Stimulated activated CD4-positive, alpha-beta T cell treated with anti-CD3 and anti-CD28 coated beads, Interleukin-15, amount 100 ng/mL, for 24 hours (primary cell): ENCODE measurements at places on chromosomes 2 and 18.

DNA sequence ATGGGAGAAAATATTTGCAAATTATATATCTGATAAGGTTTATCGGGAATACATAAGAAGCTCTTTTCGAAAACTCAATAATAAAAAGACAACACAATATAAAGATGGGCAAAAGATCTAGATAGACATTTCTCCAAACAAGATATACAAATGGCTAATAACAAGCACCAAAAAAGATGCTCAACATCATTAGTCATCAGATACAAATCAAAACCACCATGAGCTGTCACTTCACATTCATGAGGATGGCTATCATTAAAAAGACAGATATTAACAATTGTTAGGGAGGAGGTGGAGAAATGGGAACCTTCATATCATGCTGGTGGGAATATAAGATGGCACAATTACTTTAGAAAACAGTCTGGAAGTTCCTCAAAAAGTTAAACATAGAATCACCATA lies 48.1 kb downstream of the HS1BP3 start:
- no peak for DNase-seq

GRCh38 chr2:105584435-105585010 lies 160.2 kb upstream of the NCK2 start:
- no peak for DNase-seq

DNA sequence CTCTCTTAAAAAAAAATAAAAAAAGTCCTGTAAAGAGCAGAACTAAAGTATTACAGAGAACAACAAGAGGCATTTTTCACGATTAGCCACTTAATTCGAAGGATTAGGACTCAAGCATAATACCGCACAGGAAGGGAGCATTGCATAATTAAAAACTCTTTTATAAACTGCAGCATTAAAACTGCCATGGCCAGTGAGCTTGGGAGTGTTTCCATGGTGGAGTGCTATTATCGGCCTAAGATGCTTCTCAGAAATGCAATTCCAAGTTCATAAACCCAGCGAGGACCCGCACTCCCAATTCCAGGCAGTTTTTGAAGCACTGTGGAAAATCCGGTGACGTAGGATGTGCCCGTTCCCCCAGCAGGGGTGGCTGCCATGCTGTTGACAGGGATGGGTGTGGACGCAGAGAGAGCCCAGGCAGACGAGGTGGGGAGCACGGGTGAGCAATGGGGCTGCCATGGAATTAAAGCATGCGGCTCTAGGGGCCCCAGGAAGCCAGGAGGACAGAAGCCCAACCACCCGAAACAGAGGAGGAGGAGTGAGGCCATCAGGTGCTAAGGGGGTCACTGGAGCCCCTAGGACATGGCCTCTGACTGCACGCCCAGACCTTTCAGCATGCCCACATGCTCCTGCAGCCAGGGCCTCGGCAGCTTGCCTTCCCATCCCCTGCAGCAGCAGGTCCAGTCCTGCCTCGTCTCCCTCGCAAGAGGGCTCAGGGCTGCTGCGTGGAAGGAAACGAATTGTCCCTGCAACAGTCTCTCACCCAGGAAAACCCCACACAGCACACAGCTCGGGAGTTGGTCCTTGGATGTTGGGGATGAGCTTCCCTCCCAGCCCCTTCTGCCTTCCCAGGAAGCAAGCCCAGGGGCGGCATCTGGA lies 233.4 kb downstream of the NDUFA10 start:
- DNase-seq = no peak

DNA sequence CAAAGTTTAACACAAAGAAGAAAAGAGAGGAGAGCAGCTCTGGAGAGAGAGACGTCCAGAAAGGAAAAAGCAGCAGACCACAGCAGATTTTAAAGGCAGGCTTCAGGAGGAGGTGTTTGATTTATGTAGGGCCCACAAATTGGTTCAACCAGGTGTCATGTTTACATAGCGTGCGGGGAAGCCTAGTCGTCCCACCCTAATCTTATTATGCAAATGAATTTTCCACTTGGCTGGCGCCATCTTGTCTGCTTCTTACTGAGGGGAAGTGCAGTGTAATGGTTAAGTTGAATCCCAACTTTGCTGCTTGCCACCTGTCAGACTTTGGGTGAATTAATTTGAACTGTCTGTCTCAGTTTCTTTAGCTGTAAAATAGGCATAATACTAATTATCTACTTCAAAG lies 282.4 kb upstream of the CYRIA start:
- DNase-seq = no peak

GRCh38 chr18:35267161-35267651 lies 22.8 kb downstream of the ZSCAN30 start:
- DNase-seq = peak; percentile 72

DNA sequence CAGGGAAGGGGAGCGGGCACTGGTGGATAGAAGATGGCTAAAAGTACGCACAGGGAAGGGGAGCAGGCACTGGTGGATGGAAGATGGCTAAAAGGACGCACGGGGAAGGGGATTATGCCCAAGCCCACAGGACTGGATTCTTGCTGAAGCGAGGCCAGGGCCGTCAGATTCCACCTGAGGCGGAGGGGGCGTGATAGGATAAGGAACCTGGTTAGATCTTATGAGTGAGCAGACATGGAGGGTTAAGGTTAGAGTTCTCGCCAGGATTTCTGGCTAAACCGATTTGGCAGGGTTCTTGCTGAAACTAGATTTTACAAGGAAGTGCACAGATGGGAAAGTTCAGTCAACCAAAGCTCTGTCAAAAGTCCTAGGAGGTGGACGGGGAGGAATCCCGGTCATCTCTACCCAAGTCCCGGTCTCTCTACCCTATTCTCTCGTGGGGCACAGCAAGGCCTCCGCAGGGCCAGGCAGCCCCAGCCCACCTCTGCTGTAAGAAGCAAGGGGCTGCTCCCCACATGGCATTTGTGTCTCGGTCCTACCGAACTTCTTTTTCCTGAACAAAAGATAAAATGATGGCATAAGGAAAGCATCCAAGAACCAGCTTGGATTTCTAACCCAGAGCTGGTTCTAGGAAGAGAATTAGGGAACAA lies 140.8 kb downstream of the PTGR3 start:
- DNase-seq = no peak

GRCh38 chr18:76491776-76492668 lies 3.0 kb downstream of the ZNF516 start:
- DNase-seq = peak; percentile 56

DNA sequence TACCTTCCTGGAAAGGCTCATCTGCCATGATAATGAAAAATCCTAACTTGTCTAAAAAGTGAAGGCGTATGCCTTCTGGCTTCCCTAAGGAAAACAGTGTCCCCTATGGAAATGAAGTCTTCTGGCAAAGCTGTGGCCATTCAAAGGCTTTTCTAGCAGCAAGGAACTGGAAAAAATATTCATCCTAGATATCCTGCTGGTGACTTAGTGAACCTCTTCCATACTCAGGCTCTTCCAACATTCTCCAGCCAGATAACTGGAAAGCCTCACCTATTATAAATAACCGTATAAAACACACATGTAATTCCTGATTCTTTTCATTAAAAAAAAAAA lies 84.7 kb downstream of the RBMS1 start:
- no peak for DNase-seq

- DNase-seq = no peak
These were observed 10.2 kb downstream of the ZNF514 start for GRCh38 chr2:95149397-95149984.

- no peak for DNase-seq
These were observed 667.6 kb downstream of the STK39 start for GRCh38 chr2:167579826-167580225.

DNA sequence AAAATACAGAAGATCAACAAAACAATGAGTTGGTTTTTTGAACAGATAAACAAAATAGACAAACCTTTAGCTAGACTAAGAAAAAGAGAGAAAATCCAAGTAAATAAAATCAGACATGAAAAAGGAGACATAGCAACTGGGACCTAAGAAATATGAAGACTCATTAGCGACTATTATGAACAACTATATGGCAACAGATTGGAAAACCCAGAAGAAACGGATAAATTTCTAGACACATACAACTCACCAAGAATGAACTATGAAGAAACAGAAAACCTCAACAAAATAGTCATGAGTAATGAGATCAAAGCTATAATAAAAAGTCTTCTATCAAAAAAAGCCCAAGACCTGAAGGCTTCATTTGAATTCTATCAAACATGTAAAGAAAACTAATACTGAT lies 59.3 kb downstream of the EPB41L3 start:
- no peak for DNase-seq

GRCh38 chr2:185676316-185676715 lies 62.3 kb upstream of the FSIP2 start:
- no peak for DNase-seq

DNA sequence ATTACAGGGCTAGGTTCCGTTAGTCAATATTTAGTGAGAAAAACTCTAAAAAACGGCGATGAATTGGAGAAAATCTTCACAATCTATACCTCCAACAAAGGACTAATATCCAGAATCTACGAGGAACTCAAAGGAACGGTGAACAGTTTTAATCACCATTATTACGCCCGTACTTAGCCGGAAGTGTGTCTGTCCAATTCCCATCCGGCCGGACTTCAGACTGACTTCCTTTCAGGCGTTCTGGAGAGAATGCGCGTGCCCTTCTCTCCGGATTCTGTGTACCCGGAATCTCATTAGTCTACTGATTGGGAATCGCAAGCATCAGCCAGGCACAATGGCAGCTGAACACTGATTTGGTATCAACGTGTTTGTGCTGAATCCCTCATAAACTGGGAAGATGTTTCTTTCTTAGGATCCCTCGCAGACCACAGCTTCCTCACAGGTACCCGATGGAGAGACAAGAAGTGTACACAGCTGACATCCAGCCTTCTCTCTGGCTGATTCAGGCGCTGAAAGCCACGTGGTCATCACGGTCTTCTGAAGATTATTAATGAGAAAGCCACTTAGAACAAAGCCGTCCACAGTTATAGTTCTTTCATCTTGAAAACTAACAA lies 239.9 kb downstream of the ZNF516 start:
- no peak for DNase-seq

DNA sequence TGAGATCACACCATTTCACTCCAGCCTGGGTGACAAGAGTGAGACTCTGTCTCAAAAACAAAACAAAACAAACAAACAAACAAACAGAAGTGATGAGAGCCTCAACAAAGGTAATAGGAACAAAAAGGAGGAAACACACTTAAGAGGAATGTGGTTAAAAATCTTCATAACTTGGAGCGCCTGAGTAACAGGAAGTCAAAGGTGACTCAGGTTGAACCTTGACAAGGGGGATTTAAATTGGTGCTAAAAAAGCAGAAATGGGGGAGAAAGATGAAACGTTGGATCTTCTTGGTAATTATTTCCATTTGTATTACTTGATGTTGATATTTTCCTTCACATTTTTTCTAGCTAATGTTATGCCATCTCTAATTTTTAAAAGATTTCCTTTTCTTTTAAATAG lies 318.5 kb upstream of the TCF4 start:
- no peak for DNase-seq

- no peak for DNase-seq
These were observed 106.5 kb upstream of the MAP3K20 start for GRCh38 chr2:172969166-172969565.

DNA sequence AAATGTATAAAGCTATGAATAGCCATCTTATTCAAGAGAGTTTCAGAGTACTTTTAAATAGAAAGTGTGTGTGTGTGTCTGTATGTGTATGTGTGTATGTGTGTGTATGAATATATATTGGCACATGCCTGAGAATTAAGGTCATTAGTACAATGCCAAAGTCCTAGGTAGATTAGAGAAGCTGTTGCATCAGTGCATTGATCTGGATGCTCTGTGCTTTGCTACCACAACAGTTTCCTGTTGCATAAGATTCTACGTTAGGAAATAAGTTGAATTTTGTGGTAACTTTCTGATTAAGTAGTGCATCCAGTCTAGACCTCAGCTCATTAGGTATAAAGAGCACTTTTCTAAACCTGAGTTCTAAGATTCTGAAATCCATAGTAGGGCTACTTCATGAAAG lies 1102.8 kb upstream of the KLHL29 start:
- DNase-seq = no peak

DNA sequence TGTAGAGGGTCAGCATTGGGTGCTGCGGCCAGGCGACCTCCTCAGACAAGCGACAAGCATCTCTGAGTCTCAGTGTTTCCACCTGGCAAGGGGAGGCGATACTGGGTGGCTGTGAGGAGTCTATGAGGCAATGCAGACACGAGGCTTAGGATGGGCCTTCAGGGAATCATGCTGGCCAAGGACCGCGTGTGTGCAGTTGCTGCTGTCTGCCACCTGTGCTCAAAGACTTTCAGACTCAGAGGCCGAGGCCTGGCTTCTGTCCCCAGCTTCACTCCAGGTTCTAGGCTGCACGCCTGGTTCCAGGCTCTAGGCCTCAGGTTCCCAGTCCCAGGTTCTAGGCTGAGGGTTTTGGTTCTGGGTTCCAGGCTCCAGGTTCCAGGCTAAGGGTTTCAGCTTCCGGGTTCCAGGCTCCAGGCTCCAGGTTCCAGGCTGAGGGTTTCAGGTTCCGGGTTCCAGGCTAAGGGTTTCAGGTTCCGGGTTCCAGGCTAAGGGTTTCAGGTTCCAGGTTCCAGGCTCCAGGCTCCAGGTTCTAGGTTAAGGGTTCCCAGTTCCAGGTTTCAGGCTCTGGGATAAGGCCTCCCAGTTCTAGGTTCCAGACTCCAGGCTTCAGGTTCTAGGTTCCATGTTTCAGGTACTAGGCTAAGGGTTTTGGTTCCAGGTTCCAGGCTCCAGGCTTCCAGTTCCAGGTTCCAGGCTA lies 14.8 kb downstream of the LRRFIP1 start:
- DNase-seq = no peak

DNA sequence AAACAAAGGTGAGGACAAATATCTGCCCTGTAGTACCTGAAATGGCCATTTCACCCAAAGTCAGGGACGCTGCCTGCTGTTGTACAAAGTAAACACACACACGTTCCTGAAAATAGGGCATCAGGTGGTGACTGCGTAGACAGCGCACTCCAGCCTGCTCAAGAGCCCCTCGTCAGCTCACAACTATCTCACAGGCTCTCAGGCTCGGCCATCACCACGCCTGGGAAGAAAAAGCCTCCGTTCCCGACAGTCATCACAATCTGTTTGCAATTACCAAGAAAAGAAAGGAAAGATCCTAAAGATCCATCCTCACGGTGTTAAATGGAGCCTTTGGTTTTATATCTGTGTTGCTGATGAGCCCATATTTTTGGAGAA lies 230.2 kb downstream of the ZNF516 start:
- no peak for DNase-seq

- peak; percentile 48 for DNase-seq
These were observed 868 bp downstream of the HSBP1L1 start for GRCh38 chr18:79965119-79965902.

GRCh38 chr2:61377046-61377445 lies 93.8 kb downstream of the USP34 start:
- no peak for DNase-seq

- DNase-seq = no peak
These were observed 319.9 kb downstream of the DYSF start for GRCh38 chr2:71773218-71773617.

DNA sequence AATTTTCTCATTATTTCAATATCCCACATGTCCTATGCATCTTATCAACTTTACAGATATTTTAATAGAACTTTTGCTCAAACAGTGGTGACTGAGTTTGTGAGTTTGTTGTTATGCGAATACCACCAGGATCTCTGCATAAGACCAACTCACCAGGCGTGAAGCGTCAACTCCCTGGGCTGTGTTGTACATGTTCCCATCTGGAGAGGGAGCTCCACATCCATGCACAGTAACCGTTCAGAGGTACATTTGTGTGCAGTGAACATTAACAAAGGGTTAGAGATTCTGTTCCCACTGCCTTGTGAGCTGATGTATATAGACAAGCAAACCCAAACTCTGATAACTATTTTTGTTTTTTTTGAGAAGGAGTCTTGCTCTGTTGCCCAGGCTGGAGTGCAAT lies 188.7 kb downstream of the MYT1L start:
- no peak for DNase-seq
